ENCODE measurements at places on chromosomes 1 and 21.

DNA sequence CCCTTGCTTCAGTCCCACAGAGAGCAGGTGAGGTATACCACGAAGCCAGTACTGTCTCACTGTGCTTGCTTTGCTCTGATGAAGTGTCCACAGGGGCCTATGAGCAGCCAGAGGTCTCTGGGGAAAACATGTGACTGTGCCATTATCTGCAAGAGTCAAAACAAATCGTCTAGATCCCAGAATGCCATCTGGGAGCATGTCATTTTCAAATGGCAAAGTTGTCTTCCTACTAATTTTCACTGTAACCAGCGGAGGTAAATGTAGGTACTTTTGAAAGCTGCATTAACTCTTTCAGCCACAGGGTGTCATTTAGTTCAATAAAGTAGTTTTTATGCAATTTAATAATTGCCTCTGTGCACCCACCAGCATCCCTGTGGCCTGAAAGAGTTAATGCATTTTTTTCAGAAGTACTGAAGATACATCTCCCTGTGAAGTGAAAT lies 173.6 kb upstream of the SGIP1 start:
- no peak for DNase-seq

GRCh38 chr1:15799928-15800835 lies 7.3 kb downstream of the UQCRHL start:
- no peak for DNase-seq

- no peak for DNase-seq
Observed at GRCh38 chr1:230280906-230281413, 145.2 kb downstream of the PGBD5 start.

- no peak for DNase-seq
Observed at GRCh38 chr1:115068826-115069585, 20.3 kb downstream of the TSPAN2 start.

DNA sequence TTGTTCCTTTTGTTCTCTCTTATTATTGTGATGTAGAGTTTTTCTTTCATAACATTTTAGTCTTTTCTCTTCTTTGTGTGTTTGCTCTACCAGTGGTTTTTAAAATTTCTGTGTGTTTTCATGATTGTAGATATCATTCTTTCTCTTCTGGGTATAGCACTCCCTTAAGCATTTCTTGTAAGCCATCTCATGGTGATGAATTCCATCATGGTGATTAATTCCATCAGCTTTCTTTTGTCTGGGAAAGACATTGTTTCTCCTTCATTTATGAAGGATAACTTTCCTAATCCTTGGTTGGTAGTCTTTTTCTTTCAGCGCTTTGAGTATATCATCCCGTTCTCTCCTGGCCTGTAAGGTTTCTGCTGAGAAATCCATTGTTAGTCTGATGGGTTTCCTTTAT lies 22.7 kb downstream of the CD55 start:
- no peak for DNase-seq

DNA sequence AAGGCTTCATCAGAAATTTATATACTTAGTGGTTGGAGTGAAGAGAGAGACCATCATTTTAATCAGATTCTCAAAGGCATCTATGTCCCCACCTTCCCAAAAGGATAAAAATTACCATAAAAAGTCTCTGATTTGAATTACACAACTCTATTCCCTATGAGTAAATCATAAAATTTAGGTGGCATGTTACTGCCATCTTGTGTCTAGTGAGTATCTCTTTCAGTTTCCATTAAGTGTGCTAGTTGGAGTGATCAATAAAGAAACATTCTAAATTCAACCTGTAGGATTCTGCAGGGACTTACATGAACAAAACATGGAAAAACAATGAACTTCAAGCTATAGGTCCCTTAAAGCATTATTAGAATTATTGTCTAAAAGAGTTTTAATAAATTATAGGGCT lies 655.4 kb downstream of the LTN1 start:
- DNase-seq: no peak

GRCh38 chr1:36540056-36540455 lies 57.3 kb upstream of the CSF3R start:
- no peak for DNase-seq

All from T-helper 2 cell (primary cell).